K562 (cell line): ENCODE measurements at places on chromosomes 5 and 9.

DNA sequence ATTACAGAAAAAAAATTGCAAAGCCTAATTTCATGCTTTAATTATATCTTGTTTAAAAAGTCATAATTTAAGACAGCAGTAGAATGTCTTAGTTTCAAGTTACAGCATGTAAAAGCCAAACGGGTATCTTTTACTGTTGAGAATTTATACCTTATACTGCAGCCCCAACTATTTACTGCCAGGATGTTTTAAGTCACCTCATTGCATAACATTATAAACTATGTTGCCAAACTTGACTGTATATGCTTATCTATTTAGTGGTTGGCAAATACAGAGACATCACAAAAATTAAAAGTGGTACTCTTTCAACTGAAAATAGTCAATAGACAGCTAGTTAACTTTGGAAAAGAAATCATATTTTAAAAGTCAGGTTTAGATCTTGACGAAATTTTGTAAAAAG is 119.5 kb downstream of the EDIL3 start:
- DNase-seq: no peak

GRCh38 chr5:1052641-1053390 is 44.2 kb downstream of the NKD2 start:
- peak; percentile 56 for DNase-seq

GRCh38 chr9:30244877-30245276 is 2139.6 kb upstream of the ACO1 start:
- DNase-seq: no peak

DNA sequence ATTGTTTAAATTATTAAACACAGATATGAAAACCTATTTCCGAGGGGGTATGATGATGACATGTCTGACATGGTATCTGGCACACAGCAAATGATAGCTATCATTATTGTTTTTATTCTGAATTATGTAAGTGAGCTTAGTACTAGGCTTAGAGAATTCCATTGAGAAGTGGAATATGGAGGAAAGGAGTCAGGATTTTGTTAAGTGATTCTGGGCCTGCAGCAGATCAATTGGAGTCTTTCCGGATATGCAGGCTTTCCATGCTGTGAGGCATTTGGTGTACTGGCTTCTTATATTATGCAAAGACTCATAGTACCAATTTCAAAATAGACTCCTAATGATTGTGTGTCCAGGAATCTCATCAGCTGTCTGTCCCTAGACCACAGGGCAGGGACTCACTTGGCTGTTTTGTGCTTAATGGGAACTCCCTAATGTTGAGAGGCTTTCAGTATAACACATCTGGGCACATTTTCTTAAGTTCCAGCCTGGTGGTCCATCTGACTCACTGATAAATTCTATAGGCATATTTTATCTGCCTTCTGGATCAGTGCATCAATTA is 180.0 kb upstream of the KLF9 start:
- DNase-seq: no peak

DNA sequence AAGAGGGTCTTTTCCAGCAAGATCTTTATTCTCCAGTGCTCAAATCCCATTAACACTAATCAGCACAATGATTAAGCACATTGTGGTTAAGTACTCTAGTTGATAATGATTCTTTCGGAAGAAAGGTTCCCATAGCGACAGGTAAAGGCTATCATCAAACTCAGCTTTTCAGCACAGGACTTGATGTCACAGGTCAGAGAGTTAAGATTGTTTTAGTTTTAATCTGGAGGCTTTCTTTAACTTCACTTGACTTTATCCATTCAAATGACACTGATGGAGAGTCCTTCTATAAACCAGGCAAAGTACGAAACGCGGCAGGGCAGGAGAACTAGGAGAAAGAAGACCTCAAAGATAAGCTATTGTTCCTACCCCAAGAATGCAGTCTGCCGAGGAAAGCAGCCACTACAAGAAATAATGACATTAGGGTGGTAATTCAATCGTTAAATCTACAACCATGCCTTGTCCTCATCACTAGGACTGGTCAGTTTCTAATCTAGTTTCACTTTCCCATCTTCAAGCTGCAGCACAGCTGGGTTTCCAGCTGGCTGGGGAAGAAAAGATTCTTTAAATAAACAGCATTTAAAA is 4.6 kb downstream of the NRG2 start:
- DNase-seq: no peak

GRCh38 chr5:142308358-142308757 is 16.5 kb downstream of the SPRY4 start:
- no peak for DNase-seq

GRCh38 chr5:144308174-144308573 is 137.5 kb downstream of the KCTD16 start:
- no peak for DNase-seq

DNA sequence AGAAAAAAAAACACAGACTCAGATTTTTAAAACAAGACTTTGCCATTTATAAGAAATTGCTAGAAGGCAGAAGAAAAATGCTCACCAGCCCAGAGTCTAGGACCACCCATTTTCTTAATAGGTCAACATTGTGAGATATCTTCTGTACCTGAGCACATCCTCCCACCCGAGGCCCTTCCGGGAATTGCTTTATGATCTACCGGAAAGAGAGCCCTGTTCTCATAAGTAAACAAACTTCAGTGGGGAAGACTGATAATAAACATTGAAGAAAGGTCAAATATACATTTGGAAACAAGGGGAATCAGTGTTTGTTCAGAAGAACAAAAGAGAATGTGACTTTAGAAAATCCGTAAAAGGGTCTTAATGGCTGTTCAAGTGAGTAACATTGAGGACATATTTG is 44.4 kb downstream of the PRKACG start:
- peak; percentile 67 for DNase-seq

DNA sequence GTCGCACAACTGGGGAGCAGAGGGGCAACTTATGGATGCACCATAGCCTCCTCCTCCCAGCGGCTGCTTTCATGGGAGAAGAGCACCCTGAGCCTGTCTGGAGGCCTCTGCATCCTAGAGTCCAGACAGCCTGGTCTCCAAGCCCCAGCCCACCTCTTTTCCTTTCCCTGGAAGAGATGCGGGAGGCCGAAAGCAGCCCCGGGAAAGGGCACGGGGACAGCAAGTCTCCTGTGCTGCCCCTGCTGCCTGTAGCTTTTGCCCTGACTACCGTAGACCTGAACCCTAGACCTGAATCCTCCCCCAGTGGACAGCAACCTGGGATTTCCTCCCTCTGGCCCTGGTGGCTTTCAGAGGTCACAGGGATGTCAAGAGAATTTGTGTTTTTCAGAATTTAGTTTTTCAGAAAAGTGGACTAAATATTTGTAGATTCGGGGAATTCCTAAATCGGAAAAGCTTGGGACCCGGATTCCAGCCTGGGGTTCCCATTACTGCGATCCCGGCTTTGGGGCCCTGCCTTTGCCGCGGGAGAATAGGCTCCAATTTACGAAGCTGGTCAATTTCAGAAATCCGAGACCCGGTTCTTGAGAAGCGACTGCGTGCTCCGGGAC is 4.3 kb upstream of the PITX1 start:
- DNase-seq: no peak

- DNase-seq: peak; percentile 62
Measured at GRCh38 chr9:72365525-72366256, 683 bp upstream of the ZFAND5 start.

DNA sequence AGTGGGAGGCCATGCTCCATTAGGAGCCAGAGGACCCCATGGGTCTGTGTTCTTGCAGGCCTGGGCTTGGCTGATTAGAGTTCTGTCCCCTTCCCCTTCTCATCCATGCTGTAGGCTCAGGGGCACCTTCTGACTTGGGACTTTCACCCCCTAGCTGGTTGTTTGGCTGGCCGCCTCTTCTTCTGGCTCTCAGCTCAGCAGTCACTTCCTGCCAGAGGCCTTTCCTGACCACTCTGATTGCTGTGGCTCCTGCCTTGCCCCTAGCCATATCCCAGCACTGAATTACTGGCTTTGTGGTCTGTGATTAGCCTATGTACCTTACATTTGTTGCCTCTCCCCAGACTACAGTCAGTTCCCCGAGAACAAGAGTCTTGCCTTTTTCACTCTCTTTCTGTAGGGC is 14.6 kb downstream of the ENTREP1 start:
- no peak for DNase-seq

DNA sequence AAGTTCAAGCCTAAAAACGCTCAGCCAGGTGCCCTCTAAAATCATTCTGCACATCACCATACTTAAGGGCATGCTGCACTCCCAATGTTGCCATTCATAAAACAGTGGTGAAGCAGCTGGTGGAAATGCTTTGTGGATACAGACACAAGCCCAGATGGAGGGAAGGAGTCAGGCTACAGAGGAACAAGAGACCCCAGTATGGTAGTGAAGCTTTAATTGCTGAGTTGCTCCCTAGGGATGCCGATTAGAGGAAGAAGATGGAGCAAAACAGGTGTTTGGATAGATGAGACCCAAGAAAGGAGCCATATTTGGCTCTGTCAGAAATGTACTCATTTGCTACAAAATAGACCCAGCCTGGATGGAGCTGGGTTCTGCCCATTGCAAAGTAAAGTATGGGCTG is 230.5 kb downstream of the NSG2 start:
- DNase-seq: no peak

- no peak for DNase-seq
Measured at GRCh38 chr9:132548751-132549640, 33.4 kb upstream of the BARHL1 start.

GRCh38 chr5:35041261-35041660 is 6.5 kb downstream of the AGXT2 start:
- no peak for DNase-seq

DNA sequence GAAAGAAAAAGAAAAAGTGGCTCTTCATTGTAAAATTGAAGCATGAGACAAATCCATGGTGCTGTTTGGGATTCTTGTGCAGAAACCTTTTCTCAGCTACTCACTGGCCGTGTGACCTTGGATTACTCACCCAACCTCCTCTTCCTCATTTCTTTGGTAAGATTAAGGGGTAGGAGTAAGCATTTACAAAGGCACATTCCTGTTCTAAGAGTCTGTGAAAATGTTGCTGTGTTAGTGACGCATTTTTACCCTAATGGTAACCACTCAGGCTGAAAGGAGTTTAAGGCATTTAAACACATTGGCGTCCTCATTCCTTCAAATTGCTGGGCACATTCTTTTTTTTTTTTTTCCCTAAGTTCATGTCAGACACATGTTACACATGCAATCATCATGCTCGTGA is 4.3 kb downstream of the RAI14 start:
- DNase-seq: no peak
